ENCODE measurements at places on chromosomes 7 and 10.

GRCh38 chr7:116231949-116232348 lies 21.6 kb downstream of the TES start:
- H3K4me3 ChIP-seq: no peak overlapping the region
- peak overlapping the region; percentile 79 for H3K27ac ChIP-seq
- H3K27me3 ChIP-seq: no peaks in the 10 kb centered on the region
- DNase-seq: no peak
- H3K36me3 ChIP-seq: no peaks in the 10 kb centered on the region
- H3K4me1 ChIP-seq: peaks cover 37% of the 10 kb centered on the region

GRCh38 chr7:106813705-106814305 lies 51.3 kb upstream of the PIK3CG start:
- H3K27me3 ChIP-seq: no peaks in the 10 kb centered on the region
- no peak for DNase-seq
- no peaks in the 10 kb centered on the region for H3K36me3 ChIP-seq
- H3K4me1 ChIP-seq: no peaks in the 10 kb centered on the region

DNA sequence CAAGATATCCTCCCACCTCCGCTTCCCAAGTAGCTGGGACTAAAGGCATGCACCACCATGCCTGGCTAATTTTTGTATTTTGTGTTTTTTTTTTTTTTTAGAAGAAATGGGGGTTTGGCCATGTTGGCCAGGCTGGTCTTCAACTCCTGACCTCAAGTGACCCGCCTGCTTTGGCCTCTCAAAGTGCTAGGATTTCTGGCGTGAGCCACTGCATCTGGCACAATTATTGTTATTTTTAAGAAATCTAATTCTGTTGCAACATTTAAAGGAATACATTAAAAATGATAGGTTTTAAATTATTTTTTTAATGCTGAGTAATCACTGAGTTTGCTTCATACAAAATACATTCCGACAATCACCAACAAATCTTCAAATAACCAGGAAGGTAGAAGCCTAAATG lies 178.1 kb upstream of the SEMA3E start:
- H3K4me1 ChIP-seq: no peaks in the 10 kb centered on the region
- H3K4me3 ChIP-seq: no peak overlapping the region
- H3K27me3 ChIP-seq: no peaks in the 10 kb centered on the region

- H3K27ac ChIP-seq: no peak overlapping the region
- no peak overlapping the region for H3K4me3 ChIP-seq
- peaks cover 9% of the 10 kb centered on the region for H3K4me1 ChIP-seq
- no peaks in the 10 kb centered on the region for H3K27me3 ChIP-seq
Observed at GRCh38 chr7:142787034-142787768, 16.4 kb downstream of the PRSS2 start.

Measured in esophagus squamous epithelium (tissue), 5 donors.